ENCODE measurements at places on chromosomes 2 and 18. TPM values are rescaled to one million over a fixed set of nuclear protein-coding genes. Genes with fewer than 3 reads are reported as not detected.

DNA sequence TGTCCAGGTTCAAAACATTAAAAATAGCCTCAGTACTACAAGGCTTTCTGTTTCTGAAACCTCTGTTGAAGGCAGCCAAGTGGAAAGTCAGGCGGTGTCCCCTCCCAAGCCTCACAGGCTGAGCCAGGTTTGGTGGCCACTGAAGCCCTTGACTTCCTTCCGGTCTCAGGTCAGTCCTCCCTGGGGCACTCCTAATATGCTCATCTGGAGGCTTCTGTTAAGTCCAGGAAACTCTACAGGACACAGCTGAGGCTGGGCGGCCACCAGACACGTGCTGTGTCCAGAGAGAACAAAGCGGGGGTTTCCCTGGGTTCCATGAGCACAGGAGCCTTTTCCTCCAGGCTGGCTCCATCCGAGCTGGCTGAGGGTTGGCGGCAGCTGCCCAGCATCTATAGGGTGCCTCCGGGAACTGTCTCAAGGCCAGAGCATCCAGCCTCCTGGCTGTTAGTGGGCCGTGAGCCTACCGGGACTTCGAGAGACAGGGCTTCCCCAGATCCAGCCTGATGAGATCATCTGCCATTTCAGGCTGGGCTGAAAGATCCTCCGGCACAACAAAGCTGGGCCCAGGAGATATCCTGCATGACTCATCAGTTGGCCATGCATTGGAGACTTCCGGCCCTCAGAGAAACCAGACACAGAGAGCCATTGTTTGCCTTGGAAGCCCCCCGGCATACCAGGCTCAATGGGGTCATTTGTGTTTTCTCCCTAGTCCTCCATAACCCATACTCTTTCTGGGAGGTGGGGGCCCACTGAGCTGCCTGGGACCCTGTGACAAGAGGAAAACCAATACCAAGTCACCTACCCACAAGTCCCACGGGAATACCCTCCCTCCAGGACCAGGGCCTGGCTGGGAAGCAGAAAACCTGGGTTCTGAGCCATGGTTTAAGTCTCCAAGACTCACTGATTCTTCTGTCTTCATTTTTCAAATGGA is 71.7 kb downstream of the HS1BP3 start:
- peak; percentile 61 for DNase-seq

DNA sequence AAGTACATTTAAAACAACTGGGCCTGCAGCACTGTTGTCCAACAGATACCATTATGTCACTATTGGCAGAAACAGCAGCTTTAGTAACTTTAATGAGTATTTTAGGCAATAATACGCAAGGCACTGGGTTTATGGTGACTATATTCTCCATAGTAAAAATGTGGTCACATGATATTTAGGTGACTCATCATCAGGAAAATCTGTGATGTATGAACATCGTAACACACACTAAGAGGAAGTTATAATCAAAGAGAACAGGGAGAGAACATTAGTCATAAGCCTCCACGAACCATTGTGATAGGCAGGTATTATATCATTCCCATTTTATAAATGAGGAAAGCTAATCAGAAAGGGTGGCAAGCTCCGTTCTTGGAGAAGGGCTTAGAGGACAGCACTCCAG is 36.9 kb downstream of the RAPH1 start:
- DNase-seq: peak; percentile 32

- no peak for DNase-seq
These were observed 26.3 kb downstream of the B4GALT6 start for GRCh38 chr18:31657823-31658669.

GRCh38 chr2:157349949-157350515 is 24.4 kb upstream of the ERMN start:
- DNase-seq: no peak

- peak; percentile 3 for DNase-seq
These were observed 430.1 kb downstream of the FBXO15 start for GRCh38 chr18:73717570-73717969.

GRCh38 chr2:19989342-19989666 is 601 bp downstream of the WDR35 start:
- peak; percentile 4 for DNase-seq

The FAM228A gene
- total RNA-seq: not detected

The HOXD3 gene
- total RNA-seq: not detected
